ENCODE measurements at places on chromosomes 6 and 20.

DNA sequence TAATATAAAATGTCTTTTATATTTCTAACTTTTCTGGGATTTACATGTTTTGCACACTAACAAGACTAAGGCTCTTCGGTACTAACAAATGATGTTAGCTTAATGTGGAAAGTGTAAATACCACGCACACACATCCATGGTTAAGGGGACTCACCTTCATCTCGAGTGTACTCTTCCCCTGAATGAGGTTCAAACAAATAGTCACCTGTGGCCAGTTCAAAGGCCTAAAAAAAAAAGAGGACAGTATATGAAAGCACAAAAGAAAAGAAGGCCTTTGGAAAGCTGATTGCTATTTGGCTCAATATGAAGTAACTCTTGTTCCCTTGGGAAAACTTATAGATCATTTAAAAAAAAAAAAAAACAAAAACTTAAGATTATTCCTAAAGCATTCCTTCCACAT lies 37.2 kb downstream of the LHFPL5 start:
- no peaks in the 10 kb centered on the region for H3K27me3 ChIP-seq
- no peak for DNase-seq
- H3K36me3 ChIP-seq, result no peaks in the 10 kb centered on the region

- H3K36me3 ChIP-seq, result no peaks in the 10 kb centered on the region
- H3K4me3 ChIP-seq, result no peak overlapping the region
- H3K27me3 ChIP-seq, result no peaks in the 10 kb centered on the region
- no peaks in the 10 kb centered on the region for H3K4me1 ChIP-seq
Measured at GRCh38 chr6:167559675-167560479, 235.0 kb downstream of the TTLL2 start.

- H3K4me1 ChIP-seq, result no peaks in the 10 kb centered on the region
- no peak for DNase-seq
- no peaks in the 10 kb centered on the region for H3K36me3 ChIP-seq
- H3K27ac ChIP-seq, result no peak overlapping the region
- no peak overlapping the region for H3K4me3 ChIP-seq
Measured at GRCh38 chr20:8756410-8756809, 312.5 kb upstream of the PLCB4 start.

- H3K27me3 ChIP-seq, result no peaks in the 10 kb centered on the region
- no peak overlapping the region for H3K27ac ChIP-seq
- DNase-seq, result no peak
- H3K36me3 ChIP-seq, result no peaks in the 10 kb centered on the region
- H3K4me1 ChIP-seq, result no peaks in the 10 kb centered on the region
- no peak overlapping the region for H3K4me3 ChIP-seq
Measured at GRCh38 chr6:166046226-166046625, 121.4 kb downstream of the TBXT start.

GRCh38 chr6:35691027-35691824 lies 2.5 kb upstream of the FKBP5 start:
- H3K4me3 ChIP-seq, result no peak overlapping the region
- H3K36me3 ChIP-seq, result no peaks in the 10 kb centered on the region
- H3K27me3 ChIP-seq, result no peaks in the 10 kb centered on the region
- peak overlapping the region; percentile 35 for H3K27ac ChIP-seq

- no peak for DNase-seq
- H3K27me3 ChIP-seq, result no peaks in the 10 kb centered on the region
- peaks cover 3% of the 10 kb centered on the region for H3K4me1 ChIP-seq
- no peaks in the 10 kb centered on the region for H3K36me3 ChIP-seq
Measured at GRCh38 chr20:18133962-18134361, 3.7 kb upstream of the KAT14 start.

DNA sequence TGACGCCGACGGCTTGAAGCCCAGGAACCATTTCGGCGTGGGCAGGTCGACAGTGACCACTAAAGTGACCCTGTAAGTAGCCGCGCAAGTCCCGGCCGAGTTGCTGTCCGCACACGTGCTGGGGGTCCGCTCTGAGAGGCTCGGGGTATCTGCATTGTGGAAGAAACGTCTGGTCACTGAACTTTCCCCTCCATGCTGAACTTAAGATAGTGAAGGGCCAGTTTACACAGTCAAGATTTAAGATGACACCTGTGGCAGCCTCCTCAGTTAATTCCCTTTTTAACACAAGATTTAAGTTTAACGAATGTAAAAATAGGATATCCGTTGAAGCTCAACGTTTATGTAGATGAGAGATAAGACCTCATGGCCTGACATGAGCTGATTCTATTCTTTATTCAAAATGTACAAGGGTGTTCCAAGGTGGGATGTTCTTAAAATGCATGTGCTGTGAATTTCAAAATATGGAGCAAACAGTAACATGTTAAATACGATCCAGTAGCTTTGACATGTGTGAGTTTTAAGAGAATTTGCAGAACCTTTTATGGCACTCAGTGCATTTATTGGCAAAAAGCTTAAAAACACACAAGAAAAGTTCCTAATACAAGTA lies 116.2 kb downstream of the RTN4IP1 start:
- H3K27me3 ChIP-seq, result no peaks in the 10 kb centered on the region
- no peak for DNase-seq
- peak overlapping the region; percentile 100 for H3K27ac ChIP-seq
- no peaks in the 10 kb centered on the region for H3K36me3 ChIP-seq
- peak overlapping the region; percentile 92 for H3K4me3 ChIP-seq
- peaks cover 33% of the 10 kb centered on the region for H3K4me1 ChIP-seq

DNA sequence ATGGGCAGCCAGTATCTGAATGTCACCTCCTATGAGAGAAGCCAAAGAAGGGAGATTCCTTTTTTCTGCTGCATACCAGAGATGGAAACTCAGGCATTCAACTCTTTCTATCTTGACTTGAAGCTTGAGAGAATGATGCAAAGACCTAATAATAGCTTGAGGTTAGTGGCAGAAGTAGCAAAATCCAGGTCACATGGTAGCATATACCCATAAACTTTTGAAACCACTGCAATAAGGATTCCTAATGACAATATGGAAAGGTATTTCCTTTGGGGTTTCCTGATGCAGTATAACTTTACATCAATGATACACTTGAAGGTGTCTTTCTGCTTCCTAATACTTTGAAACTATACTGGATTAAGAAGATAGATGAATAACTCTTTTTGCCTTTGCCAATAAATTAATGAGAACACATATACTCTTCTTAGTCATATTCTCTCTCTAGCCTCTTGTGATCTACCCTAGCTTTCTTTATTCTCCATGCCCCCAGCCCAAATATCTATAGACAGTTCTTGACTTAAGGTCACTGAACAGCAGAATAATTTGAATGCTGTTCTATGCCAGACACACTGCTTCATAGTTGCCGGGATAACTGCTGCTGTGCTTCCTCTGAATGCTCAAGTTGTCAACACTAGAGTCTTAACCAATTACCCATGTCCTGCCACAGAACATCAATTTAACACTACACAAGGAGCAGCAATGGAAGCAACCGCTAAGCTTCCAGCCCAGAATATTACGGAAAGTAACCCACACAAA lies 155.5 kb upstream of the SIM1 start:
- no peaks in the 10 kb centered on the region for H3K36me3 ChIP-seq
- no peaks in the 10 kb centered on the region for H3K27me3 ChIP-seq
- no peak overlapping the region for H3K4me3 ChIP-seq
- no peak for DNase-seq

DNA sequence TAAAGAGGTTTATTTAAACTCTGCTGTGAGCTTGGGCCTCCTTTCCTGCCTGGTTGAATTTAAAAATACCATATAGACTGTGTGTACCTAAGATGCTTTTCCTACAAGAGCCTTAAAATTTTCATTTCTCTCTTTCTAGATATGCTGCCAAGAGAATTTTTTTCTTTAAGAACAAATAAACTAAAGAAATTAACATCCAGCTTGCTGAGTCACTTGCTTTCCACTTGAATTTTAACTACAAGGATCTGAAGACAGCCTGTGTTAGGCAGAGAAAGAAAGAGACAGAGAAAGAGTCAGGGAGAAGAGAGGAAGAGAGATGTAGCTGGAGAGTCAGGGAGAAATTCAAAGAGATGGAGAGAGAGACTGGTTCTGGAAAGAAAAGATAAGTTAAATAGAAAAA lies 18.3 kb upstream of the SNAP25 start:
- no peaks in the 10 kb centered on the region for H3K36me3 ChIP-seq
- no peak overlapping the region for H3K27ac ChIP-seq
- DNase-seq, result no peak
- no peak overlapping the region for H3K4me3 ChIP-seq
- no peaks in the 10 kb centered on the region for H3K27me3 ChIP-seq
- no peaks in the 10 kb centered on the region for H3K4me1 ChIP-seq

All from naive thymus-derived CD4-positive, alpha-beta T cell (primary cell).